Motor neuron (in vitro differentiated cells): ENCODE measurements at places on chromosomes 2 and 18. TPM values are rescaled to one million over a fixed set of nuclear protein-coding genes. Genes with fewer than 3 reads are reported as not detected.

INO80B gene
- 17.1 and 23.0 TPM in 2 replicates for total RNA-seq

SOX11 gene
- total RNA-seq = 1.4 and 1.5 TPM in 2 replicates

PLGLB2 gene
- total RNA-seq = 3.0 and 4.1 TPM in 2 replicates

ASB18 gene
- total RNA-seq = 0.32 and 0.57 TPM in 2 replicates

SKOR2 gene
- total RNA-seq = 0.09 and 0.16 TPM in 2 replicates

GALNT14 gene
- 1.3 and 1.6 TPM in 2 replicates for total RNA-seq
